ENCODE measurements at places on chromosomes 1 and 21. TPM values are rescaled to one million over a fixed set of nuclear protein-coding genes. Genes with fewer than 3 reads are reported as not detected.

BLACAT1 gene
- 0.36 TPM for total RNA-seq

CTBS gene
- total RNA-seq: 15.7 TPM

CIART gene
- 14.5 TPM for total RNA-seq

SLC6A9 gene
- total RNA-seq: 5.9 TPM

DNAJC11 gene
- 21.0 TPM for total RNA-seq

WDR26 gene
- 64.3 TPM for total RNA-seq

CD244 gene
- total RNA-seq: not detected

TCEA3 gene
- total RNA-seq: 42.8 TPM

GRHL3 gene
- total RNA-seq: not detected

Measured in sigmoid colon (tissue), 7 donors.